ENCODE measurements at places on chromosomes 16 and 17.

- DNase-seq = no peak
These were observed 5.7 kb upstream of the FTSJ3 start for GRCh38 chr17:63833026-63833740.

DNA sequence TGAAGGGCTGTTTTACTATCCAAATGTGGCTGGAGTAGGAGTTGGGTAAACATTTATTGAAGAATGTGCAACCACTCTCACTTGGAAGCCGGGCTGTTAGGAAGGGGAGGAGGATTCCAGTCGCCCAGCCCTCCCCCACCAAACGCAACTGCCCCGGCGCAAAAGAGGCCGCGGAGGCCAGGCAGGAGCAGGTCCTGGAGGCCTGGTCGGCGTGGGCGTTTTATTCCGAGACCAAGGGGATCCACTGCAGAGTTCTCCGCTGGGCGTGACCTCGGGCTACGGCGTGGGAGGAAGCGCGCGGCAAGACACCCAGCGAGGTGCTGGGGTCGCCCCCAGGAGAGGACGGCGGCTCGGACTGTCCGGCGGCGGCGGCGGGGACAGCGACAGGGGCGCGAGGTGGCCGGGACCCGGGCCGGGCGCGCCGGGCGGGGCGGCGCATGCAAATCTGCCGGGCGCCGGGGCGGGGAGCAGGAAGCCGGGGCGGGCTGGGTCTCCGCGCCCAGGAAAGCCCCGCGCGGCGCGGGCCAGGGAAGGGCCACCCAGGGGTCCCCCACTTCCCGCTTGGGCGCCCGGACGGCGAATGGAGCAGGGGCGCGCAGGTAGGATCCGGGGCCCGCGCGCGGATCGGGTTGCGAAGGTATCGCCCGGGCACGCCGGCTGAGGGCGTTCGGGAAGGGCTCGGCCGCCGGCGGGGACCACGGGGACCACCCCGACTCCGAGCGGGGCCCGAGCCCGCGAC is at the start of gene IL4R:
Gene IL4R, plus strand, starts transcription at position 553 of the 739 bp plus-strand sequence. CDS start 26,230 bp downstream, outside the sequence.
- peak; percentile 37 for DNase-seq

- no peak for DNase-seq
These were observed 6.1 kb downstream of the IL21R start for GRCh38 chr16:27408012-27408601.

- no peak for DNase-seq
These were observed 4.1 kb upstream of the SPG7 start for GRCh38 chr16:89504091-89504490.

- DNase-seq = no peak
These were observed 21.5 kb upstream of the KRT19 start for GRCh38 chr17:41549596-41550039.

Data from fibroblast of skin of abdomen (primary cell).